MG63 (cell line): ENCODE measurements at places on chromosomes 12 and 14. TPM values are rescaled to one million over a fixed set of nuclear protein-coding genes. Genes with fewer than 3 reads are reported as not detected.

The AICDA gene
- not detected in 2 replicates for total RNA-seq

The EPS8 gene
- 103 and 135 TPM in 2 replicates for total RNA-seq

The KRT80 gene
- total RNA-seq = 12.0 and 18.2 TPM in 2 replicates

The ARHGEF25 gene
- total RNA-seq = 17.0 and 17.4 TPM in 2 replicates

The RNF212B gene
- total RNA-seq = not detected in 2 replicates

The TAS2R50 gene
- total RNA-seq = not detected in 2 replicates

The KRT79 gene
- total RNA-seq = not detected in 2 replicates

The TMEM260 gene
- 2.4 and 3.2 TPM in 2 replicates for total RNA-seq

The ZNF891 gene
- total RNA-seq = 0.10 TPM in 2 replicates

The SLC6A15 gene
- 0.30 and 1.5 TPM in 2 replicates for total RNA-seq

The KRT6B gene
- total RNA-seq = not detected in 2 replicates

The LRIG3 gene
- 20.9 and 28.5 TPM in 2 replicates for total RNA-seq

The CCDC184 gene
- total RNA-seq = not detected in 2 replicates

The CPNE6 gene
- total RNA-seq = not detected in 2 replicates

The SLC24A4 gene
- total RNA-seq = 0.07 TPM in 1 of 2 replicates, not detected in the other

The PIP4P1 gene
- 21.4 and 23.3 TPM in 2 replicates for total RNA-seq

The DAO gene
- total RNA-seq = not detected in 2 replicates

The BCDIN3D gene
- 1.8 and 5.8 TPM in 2 replicates for total RNA-seq

The MYO1H gene
- not detected in 2 replicates for total RNA-seq

The ADAMTS20 gene
- not detected in 2 replicates for total RNA-seq

The ANKRD13A gene
- total RNA-seq = 75.0 and 96.8 TPM in 2 replicates

The TAS2R8 gene
- total RNA-seq = not detected in 2 replicates

The SMOC1 gene
- total RNA-seq = 9.7 and 24.1 TPM in 2 replicates

The FERMT2 gene
- total RNA-seq = 67.7 and 87.8 TPM in 2 replicates

The STYK1 gene
- not detected in 2 replicates for total RNA-seq

The KLRC2 gene
- not detected in 2 replicates for total RNA-seq

The LMNTD1 gene
- total RNA-seq = not detected in 2 replicates

The MANSC1 gene
- 0.92 TPM in 1 of 2 replicates, not detected in the other for total RNA-seq

The HPD gene
- total RNA-seq = 0.56 and 3.1 TPM in 2 replicates

The E2F7 gene
- total RNA-seq = 2.4 and 2.5 TPM in 2 replicates

The RNASE7 gene
- not detected in 2 replicates for total RNA-seq

The ZC2HC1C gene
- 0.99 TPM in 1 of 2 replicates, not detected in the other for total RNA-seq

The TCL1B gene
- total RNA-seq = not detected in 2 replicates

The RASSF9 gene
- total RNA-seq = 0.25 and 1.2 TPM in 2 replicates

The RGS6 gene
- total RNA-seq = not detected in 2 replicates

The TMPRSS12 gene
- not detected in 2 replicates for total RNA-seq

The PIK3C2G gene
- total RNA-seq = not detected in 2 replicates

The ZDHHC22 gene
- not detected in 2 replicates for total RNA-seq

The RBMS2 gene
- total RNA-seq = 3.8 and 4.4 TPM in 2 replicates

The GPHN gene
- 0.07 TPM in 1 of 2 replicates, not detected in the other for total RNA-seq

The KRT6A gene
- total RNA-seq = not detected in 2 replicates

The TMEM132D gene
- 0.03 and 0.25 TPM in 2 replicates for total RNA-seq

The ESYT1 gene
- total RNA-seq = 84.9 and 145 TPM in 2 replicates

The ALG10 gene
- total RNA-seq = 2.1 and 3.9 TPM in 2 replicates

The GNB3 gene
- 0.43 TPM in 1 of 2 replicates, not detected in the other for total RNA-seq

The MARCHF9 gene
- total RNA-seq = 2.4 and 4.9 TPM in 2 replicates

The INHBC gene
- not detected in 2 replicates for total RNA-seq

The NGDN gene
- 26.9 and 59.9 TPM in 2 replicates for total RNA-seq

The ACTR6 gene
- 18.4 and 37.0 TPM in 2 replicates for total RNA-seq
